ENCODE measurements at places on chromosomes 11 and 22.

- no peak for DNase-seq
Measured at GRCh38 chr11:17368551-17368950, 17.0 kb downstream of the NCR3LG1 start.

GRCh38 chr22:28742562-28742962 is 723 bp downstream of the HSCB start:
- DNase-seq = no peak

DNA sequence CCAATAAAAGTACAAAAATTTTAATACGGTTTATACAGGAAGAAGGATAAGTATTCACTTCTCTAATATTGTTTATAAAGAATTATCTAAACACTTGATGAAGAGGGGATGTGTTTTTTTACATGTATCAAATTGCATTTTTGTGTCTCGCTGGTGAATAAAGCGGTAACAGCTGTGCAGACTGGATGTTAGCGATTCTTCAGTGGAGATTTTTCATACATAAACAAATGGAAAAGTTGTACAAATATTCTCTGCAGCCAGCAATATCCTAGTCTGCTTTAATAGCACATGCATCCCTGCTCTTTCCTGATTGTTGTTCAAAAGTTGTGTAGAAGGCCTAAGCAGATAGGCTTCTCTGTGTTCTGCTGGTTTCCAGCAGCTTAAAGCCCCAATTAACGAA is 369.3 kb downstream of the SOX6 start:
- DNase-seq = no peak

DNA sequence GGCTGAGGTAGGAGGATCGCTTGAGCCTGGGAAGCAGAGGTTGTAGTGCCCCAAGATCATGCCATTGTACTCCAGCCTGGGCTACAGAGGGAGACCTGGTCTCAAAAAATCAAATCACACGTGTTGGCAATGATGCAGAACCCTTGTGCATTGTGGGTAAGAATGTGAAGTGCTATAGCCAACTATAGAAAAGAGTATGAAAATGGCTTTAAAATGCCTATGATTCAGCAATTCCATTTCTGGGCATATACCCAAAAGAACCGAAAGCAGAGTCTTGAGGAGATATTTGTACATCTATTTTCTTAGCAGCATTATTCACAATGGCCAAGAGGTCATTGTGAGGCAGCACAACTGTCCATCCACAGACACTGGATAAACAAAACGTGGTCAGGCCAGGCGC is 2.6 kb upstream of the FADS3 start:
- DNase-seq = no peak

DNA sequence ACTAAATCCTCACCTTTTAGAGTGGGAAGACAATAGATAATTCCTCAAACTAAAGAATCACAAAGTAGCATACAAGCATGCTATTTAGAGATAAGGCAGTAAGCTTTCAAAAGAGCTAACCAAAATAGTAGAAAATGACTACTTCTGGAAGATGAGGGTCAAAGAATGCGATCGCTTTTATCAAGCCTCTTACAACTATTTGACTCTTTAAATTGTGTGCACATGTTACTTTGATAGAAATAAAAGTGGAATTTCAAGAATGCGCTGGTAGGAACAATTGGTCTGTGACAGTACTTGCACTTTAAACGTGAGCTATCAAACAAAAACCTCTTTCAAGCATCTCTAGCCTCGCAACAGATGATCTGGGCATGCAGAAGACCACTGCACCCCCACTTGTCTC is 97.3 kb downstream of the COMMD9 start:
- DNase-seq = no peak

DNA sequence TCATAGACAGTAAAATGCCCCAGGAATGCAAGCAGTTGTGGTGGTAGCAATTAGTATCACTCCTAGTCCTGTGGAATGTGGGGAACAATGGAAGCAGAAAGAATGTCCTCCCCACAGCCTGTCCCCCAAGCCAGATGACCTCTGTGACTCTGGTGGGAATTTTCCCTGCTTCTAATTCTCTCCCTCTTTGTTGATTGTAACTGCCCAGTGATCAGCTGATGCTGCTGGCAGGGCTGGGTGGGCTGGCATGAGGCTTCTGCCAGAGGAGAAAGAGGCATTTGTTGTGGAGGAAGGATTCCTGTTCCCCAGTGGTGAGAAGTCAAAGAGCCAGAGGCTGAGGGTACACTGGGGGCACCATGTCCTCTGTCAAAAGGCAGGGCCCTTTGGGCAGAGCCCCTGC is 116.7 kb upstream of the NCAM1 start:
- no peak for DNase-seq

GRCh38 chr22:38729946-38730345 is 24.2 kb downstream of the GTPBP1 start:
- no peak for DNase-seq

- no peak for DNase-seq
Measured at GRCh38 chr11:115627666-115628460, 123.6 kb upstream of the CADM1 start.

- DNase-seq = no peak
Measured at GRCh38 chr11:117180020-117180419, 1.5 kb downstream of the SIDT2 start.

- DNase-seq = no peak
Measured at GRCh38 chr11:64456509-64457320, 97.8 kb downstream of the RPS6KA4 start.

- DNase-seq = no peak
Measured at GRCh38 chr22:22752556-22753477, 108.4 kb downstream of the GGTLC2 start.

- DNase-seq = peak; percentile 52
Measured at GRCh38 chr11:64449381-64450167, 90.6 kb downstream of the RPS6KA4 start.

DNA sequence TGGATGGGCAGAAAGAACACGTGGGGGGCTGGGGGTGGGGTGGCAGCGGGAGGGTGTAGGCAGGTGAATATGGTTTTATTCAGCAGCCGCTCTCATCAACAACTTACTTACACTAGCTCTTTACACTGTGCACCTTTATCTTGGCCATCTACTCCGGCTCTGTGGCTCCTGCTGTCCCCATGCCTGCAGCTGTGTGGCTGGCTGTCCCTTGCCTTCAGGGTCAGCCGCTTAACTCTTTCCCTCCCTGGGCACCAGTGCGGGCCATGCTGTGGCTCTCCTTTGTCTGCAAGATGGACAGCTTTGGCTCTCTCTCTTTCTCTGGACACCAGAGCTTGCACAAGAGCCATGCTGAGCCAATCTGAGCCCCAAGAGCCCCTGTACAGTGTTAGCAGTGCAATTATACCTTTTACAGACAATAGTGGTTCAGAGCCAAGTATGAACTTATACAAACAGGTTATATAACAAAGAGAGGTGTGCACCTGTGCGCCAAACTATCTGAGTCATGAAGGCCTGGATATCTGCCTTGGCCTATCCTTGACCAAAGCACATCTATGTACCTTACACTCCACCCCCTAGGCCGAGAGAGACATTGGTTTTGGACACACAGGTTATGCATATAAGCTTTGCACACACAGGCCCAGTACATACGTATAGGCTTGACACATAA is 94.3 kb upstream of the CTSC start:
- DNase-seq = no peak

DNA sequence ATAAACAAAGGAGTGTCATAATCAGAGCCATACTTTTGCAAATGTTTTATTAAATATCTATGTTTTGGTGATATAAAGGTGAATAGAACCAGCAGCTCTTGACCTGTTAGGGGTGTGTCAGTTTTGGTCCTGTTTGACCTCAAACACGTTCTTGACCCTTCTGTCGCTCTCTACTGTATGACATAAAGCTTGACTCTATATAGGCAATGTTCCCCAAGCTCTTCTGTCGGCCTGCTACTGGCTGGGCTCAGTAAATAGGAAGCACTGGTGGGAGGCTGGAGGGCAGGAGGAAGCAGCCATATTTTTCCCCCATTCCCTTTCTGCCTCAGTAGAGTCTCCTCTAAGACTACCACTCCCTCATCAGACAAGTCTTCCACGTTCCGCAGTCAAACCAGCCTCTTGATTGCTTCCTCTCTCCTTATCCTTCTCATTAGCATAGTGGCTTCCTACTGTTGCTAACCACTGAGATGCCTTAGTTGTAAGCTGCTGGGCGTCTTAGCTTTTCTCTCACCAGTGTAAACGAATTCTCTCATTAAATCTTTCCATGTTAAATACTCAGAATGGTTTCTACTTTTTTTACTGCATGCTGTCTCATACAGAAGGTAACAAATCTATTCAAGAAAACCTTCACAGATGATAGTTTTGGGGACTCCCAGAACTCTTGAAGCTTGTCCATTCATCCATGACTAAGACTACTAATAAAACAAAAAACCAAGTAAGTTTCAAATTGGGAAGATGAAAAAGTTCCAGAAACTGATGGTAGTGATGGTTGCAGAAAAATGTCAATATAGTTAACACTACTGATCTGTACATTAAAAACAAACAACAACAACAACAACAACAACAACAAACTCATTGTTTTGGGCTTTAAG is 3.3 kb downstream of the NPAT start:
- no peak for DNase-seq

GRCh38 chr11:80916173-80916798 is 1475.5 kb upstream of the TENM4 start:
- DNase-seq = no peak

DNA sequence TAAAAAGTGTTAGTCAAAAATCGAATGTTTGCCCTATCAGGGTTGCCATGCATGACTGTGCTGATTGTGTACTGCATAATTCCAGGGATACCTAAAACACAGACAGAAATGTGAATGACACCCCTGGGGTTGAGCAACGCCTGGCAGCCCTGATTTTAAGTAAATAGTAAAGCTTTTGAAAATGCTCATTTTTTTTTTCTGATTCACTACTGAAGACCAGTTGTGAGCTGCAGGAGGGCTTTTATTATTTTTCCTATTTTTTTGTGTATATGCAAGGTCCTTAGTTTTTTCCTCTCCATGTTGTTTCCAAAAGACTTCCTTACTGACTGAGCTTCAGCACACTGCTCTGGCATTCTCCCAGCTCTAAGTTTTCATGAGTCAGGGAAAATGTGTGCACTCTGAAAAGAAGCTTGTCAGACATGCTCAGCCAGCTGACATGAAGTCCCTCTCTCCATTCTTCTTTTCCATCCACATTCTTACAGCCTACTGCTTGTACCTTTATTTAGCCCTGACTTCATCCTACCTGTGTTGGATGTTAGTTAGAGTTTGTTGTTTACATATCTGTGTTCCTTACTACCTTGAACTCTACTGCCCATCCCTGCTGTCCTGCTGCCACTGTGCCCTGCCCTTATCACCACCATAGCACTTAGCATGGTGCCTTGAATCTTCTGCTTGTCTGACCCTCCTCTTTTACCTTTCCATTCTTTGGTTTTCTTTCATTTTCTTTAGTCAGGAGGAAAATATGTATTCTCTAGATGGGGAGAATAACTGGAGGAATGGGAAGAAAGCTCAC is 79.5 kb downstream of the HORMAD2 start:
- DNase-seq = no peak

DNA sequence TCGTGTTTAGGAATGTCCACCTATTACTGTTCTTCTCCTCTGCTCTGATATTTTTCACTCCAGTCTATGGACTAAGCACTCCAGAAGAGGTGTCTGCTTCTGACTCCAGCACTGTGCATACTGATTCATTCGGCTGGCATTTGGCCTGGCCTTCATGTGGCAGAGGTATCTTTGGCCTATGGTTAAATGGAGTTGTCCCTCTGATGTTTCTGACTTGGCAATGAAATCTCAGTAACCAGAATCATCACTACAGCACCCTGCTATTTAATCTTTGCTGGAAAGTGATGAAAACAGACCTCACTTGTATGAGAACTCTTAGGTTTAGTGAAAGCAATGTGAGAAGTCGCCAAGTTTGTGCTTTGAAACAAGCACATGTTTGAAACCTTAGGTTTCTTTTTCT is 155.2 kb downstream of the MAML2 start:
- no peak for DNase-seq

DNA sequence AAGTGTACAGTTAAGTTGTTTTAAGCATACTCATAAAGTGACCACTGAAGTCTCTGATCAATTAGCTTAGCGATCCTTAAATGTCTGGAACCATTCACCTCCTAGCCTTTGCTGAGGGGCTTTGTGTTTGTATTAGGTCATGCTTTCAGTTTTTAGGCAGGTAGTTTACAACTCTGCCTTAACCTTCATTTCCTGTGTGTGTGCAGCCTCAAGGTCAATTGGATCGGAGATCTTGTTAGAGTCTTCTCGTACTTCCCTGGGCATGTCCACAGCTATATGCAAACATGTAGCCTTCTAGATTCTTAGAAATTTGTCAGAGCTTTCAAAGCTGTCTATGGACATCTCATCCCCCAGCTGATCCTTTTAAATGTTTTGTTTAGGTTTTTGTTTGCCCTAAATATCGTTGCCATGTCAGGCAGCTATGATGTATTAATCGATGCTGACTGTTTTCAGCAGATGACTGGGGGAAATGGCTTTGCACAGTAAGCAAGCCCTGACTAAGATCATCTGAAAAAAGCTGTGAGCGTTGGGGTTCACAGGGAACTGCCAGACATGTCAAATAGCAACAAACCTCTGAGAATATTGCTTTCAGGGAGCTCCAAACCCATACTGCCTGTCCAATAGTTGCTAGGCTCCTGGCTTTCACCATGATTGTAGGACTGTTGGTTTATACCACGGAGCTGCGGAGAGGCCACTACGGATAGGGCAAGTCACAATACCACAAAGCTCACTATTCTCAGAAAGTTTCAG is 45.6 kb downstream of the GLYAT start:
- DNase-seq = no peak
